ENCODE measurements at places on chromosomes 1 and 21.

- no peak for DNase-seq
These were observed 74.5 kb upstream of the SELENON start for GRCh38 chr1:25725482-25725881.

- DNase-seq, result no peak
These were observed 86.9 kb downstream of the IER5 start for GRCh38 chr1:181175356-181175910.

DNA sequence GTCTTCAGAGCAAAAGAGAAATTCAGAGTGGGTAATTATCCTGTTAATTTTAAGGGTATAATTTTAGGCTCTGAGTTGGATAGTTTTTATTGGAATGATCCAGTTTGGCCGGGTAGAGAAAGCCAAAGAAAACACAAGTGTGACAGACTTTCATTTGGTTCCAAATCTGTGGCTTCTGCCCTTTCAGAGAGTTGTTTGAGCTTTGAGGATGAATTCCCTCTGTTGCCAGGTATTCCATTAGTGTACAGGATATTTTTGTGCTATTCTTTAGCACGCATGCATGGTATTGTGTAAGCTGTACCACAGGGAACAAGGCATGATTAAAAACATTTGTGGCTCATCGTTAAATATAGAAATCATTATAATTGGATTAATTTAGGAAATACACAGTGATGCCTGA lies 384.4 kb downstream of the ADGRL2 start:
- DNase-seq, result no peak

- DNase-seq, result no peak
These were observed 259.4 kb downstream of the FAF1 start for GRCh38 chr1:50700621-50701020.

- no peak for DNase-seq
These were observed 236.3 kb downstream of the FOXD2 start for GRCh38 chr1:47674189-47674588.

DNA sequence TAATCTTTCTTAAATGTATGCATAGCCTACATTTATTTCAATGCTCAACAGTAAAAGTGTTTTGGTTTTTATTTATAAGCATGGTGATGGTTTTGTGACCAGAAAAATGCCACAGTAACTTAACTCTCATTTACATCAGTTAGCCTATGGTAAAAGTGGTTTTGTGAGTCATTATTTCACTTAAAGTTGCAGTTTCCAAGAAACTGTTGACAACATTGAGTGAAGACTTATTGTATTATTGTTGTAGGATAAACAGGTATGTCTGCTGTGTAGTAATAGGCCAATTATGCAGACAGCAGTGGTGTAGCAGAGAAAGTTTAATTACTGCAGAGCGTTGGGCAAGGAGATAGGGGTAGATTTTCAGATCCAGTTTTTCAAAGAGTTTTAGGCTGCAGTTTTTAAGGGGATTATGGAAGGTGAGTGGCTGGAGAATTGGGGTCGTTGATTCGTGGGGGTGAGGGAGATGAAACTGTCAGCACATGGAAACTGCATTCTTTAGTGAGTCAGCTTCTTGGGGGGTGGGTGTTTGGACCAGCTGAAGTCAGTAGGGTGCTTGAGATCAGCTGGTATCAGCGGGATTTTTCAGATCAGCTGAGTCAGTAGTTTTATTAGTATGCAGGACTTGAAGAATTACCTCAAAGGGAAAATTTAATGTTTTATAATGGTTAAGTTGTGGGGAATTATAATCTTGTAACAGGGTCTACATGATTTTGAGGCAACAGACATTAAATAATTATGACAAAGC lies 168.7 kb upstream of the FMN2 start:
- no peak for DNase-seq

- DNase-seq, result no peak
These were observed 56.3 kb downstream of the SMYD3 start for GRCh38 chr1:246450611-246451251.

GRCh38 chr1:148307583-148308185 lies 155.6 kb upstream of the NBPF11 start:
- DNase-seq, result no peak

- no peak for DNase-seq
These were observed 21.8 kb downstream of the CNIH3 start for GRCh38 chr1:224637936-224638335.

- DNase-seq, result no peak
These were observed 116.6 kb upstream of the PRDX6 start for GRCh38 chr1:173360487-173361063.

DNA sequence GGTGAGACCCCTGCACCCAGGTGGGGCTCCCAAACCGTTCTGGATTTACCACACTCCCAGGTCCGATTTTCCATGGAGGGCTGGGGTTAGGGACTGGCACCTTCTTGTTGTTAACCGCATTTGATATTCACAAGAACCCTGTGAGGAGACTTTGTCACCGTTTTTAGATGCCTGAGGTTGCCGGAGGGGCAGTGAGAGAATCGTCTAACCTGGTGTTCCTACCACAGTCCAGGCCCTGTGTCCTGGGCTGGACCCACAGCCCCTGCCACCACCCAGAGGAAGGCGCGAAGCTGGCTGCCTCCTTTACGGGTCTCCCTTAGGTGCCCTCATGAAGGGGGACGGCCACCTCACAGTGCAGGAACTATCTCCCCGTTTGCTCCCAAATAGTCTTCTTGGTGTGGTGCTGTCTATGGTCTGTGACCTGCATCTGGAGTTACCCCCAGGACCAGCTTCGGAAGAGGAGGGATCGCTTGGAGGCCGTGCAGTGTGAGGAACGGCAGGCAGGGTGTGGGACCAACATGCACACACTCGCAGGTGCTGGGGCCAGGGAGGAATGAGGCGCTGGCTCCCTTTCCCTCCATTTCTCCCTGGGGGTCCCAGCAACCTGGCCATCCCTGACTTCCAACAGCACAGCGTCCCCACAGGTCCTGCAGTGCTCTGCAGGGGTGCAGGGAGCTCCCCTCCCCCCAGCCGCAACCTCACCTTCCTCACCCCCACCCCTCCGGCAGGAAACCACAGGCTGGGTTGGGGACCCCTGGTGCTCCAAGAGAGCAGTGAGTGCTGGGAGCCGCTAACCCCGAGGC lies 7.0 kb downstream of the SIM2 start:
- DNase-seq, result no peak

DNA sequence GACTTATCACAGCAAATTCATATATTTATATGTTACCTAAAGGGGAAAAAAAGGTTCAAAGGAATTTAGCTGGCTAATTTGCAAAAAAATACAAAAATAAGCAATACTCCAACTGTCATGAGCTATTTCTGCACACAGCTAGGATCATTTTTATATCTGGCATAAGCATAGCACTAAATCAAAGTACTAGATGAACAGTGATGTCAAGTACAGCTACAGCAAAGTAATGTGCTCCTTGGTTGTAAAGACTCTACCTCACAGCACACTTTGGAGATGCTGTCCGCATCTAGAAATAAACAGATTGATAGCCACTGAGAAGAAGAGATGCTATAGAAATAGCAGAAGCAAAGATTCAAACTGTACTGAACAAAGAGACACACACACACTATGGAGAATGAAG lies 125.4 kb downstream of the TGFBR3 start:
- no peak for DNase-seq

GRCh38 chr1:203273869-203274602 lies 31.3 kb upstream of the BTG2 start:
- DNase-seq, result no peak

GRCh38 chr1:14660801-14661200 lies 62.3 kb downstream of the KAZN start:
- no peak for DNase-seq

DNA sequence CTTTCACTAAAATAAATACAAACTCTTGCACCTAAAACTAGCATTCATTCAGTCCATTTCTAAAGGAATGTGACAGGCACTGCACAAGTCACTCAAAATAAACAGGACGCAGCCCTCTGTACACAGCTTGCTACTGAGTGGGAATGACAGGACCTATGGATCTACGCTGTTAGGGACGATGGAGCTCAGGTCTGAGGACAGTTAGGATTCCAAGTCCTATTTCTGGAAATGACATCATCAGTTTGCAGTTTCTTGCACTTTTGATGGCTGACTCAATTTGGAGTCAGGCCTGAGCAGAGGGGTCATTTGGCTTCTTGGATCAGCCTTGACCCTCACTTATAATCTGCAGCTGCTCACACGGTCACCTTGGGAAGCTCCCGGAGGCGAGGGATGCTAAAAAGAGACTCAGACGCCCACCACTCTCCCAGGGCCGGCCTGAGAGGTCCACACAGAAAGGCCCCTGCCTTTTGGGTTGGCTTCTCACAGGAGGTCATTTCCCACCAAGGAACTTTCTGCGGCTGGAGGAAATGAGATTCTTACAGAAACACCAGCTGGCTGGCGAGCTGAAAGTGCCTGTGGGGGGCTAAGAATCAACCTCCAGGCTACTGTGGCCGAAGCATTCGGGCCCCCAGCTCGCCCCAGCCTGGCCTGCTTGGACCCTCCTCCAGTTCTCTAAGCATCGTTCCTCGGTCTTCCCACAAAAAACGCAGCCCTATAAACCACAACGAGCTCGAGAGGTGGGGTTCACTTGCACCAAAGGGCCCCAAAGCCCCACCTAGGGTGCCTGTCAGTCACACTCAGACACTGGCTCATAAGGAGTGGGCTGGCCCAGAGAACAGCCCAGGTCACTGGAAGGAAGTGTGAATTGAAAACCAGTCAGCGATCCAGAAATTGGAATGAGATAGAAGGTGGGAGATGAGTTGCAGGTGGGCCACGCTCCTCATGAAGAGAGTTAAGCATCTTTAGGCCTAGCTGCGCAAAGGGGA lies 8.9 kb upstream of the PDE9A start:
- DNase-seq, result no peak

GRCh38 chr1:69707103-69707502 lies 139.4 kb downstream of the LRRC7 start:
- DNase-seq, result no peak

DNA sequence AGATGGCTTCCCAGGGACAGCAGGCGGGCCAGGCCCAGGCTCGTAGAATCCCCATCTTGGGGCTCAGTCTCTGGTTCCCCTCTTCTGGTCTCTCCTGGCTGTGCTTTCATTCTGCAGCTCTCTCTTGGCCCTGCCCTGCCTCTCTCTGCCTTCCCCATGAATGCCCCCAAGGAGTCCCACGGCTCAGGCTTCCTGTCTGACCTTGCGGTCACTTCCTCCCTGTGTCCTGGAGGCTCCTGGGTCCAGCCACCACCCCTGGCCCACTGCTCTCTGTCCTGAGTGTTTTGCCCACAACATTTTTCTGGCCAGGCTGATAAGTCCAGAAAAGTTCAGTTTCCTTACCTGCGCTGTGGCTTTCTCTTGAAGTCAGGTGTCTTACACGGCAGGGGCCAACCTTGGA lies 29.1 kb downstream of the PIGP start:
- no peak for DNase-seq

GRCh38 chr1:42801832-42802473 lies 15.0 kb upstream of the ERMAP start:
- no peak for DNase-seq

GRCh38 chr1:224722838-224723237 lies 106.7 kb downstream of the CNIH3 start:
- no peak for DNase-seq

GRCh38 chr1:164659621-164660411 lies 100.8 kb downstream of the PBX1 start:
- no peak for DNase-seq

DNA sequence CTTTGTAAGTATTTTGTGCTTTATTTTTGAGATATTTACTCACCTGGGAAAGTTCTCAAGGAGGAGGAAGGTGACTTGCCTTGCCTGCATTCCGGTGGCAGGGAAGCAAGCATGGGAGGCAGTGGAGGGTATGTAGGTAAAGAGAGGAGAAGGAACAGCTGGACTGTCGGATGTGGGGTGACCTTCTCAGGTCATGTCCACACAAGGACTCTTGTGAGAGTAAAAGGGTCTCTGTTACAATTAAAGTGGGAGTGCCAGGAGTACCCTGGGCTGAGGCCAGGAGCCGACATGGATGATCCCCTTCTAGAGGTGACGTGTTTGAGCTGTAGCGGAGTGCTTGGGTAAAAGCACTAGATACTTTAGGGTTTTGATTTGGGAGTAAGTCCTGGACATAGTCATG lies 25.0 kb downstream of the UBE4B start:
- no peak for DNase-seq

GRCh38 chr1:43565600-43566360 lies 35.1 kb downstream of the PTPRF start:
- DNase-seq, result peak; percentile 27

- no peak for DNase-seq
These were observed 734.1 kb downstream of the LRRIQ3 start for GRCh38 chr1:73463873-73464272.

GRCh38 chr1:23814016-23814415 lies 11.2 kb downstream of the HMGCL start:
- no peak for DNase-seq

DNA sequence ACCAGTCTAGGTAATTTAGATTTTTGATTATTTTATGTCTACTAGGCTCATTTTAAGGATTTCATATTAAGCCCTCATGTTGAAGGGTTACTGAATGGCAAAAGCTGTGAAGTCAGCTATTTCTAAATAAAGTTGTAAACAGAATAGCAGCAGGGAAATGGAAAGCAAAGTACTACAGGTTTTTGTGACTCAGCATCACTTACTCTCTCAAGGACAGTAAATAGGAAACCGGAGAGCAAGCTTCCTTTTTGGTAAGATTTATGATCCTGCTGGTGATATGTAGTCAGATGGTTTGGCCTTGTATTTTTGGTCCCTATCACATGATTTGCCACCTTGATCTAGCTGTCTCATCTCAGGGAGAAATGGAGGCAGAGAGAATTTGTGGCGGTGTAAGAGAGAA lies 226.0 kb downstream of the RPS6KC1 start:
- no peak for DNase-seq

GRCh38 chr21:19507682-19508260 lies 1104.2 kb upstream of the TMPRSS15 start:
- DNase-seq, result peak; percentile 10

DNA sequence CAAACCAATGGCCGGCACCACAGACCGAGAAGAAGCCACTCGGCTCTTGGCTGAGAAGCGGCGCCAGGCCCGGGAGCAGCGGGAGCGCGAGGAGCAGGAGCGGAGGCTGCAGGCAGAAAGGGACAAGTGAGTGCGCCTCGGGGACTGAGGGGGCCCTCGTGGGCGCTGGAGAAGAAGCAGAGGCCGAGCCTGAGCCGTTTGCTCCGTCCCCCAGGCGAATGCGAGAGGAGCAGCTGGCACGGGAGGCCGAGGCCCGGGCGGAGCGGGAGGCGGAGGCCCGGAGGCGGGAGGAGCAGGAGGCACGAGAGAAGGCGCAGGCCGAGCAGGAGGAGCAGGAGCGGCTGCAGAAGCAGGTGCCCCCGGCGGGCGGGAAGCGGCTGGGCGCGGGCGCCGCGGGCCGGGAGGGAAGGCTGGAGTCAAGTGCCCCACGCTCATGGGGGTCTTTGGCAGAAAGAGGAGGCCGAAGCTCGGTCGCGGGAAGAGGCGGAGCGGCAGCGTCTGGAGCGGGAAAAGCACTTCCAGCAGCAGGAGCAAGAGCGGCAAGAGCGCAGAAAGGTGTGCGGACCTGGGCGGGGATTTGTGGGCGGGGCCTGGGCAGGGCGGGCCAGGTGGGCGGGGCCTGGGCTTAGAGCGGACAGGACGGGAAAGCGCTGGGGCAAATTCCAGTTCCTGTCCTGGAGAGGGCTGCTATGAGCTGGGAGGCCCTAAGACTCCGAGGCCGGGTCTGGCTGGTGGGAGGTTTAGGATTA lies 22.7 kb downstream of the MAP7D1 start:
- no peak for DNase-seq

- no peak for DNase-seq
These were observed 31.2 kb downstream of the FMN2 start for GRCh38 chr1:240122639-240123613.

- DNase-seq, result no peak
These were observed 67.6 kb upstream of the SPAG17 start for GRCh38 chr1:118252624-118253023.

Measured in CD8-positive, alpha-beta T cell (primary cell).